ENCODE measurements at places on chromosomes 6 and 20.

GRCh38 chr6:75124983-75125382, 80.9 kb downstream of the COL12A1 start:
- no peak for DNase-seq

GRCh38 chr6:90274451-90275030, 22.1 kb downstream of the BACH2 start:
- no peak for DNase-seq

GRCh38 chr6:55014321-55015088, 159.8 kb upstream of the HCRTR2 start:
- no peak for DNase-seq

DNA sequence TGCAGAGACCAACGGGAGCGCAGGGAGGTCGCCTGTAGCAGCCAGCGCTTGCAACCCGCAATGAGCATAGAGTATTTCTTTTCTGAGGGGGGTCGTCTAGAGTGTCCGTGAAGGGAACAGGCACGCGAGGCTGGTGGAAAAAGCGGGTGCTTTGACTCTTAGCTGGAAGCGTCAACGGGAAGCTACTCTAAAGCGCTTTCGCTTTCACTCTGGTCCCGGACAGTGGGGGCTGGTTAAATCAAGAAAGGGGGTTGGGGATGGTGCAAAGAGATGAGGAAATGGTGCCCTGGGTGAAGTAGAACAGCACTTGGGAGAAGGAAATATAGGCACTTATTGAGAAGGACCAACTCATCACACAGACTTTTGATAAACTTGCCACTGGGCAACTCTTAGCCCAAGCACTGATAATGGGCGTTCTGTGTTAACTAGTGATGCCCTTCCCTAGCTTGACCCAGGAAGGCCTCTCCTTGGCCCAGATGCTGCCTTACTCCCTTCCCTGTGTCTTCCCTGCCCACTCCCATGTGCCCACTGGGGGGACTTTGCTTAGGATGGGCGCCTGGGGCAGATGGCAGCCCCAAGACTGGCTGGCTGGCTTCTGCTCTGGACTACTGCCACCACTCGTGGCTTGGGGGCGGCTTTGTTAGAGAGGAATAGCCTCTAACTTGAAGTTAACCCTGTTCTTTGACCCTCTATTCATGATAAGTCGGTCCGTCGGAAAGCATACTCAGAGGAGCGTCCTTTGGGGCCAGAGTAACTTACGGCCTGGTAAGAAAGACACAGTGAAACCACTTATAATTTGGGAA, 585 bp downstream of the PSMB9 start:
- DNase-seq = no peak

DNA sequence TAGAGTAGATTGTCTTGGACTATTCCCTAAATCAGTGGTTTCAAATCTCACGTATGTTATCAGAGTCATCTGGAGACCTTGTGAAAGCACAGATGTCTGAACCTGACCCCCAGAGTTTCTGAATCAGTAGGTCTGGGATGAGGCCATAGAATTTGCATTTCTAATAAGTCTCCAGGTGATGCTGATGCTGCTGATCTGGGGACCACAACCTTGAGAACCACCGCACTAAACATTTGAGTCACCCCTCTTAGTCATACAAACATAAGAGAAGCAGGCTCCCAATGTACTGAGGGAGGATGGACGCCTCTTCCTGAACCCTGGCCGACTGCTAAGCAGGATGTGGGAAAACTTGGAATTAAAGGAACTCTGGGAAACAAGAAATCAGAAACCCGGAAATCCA, 187.8 kb upstream of the PRDM1 start:
- DNase-seq = no peak

GRCh38 chr6:163243083-163243482, 171.4 kb upstream of the QKI start:
- no peak for DNase-seq

GRCh38 chr20:59781226-59781625, 152.2 kb downstream of the SYCP2 start:
- DNase-seq = no peak

GRCh38 chr6:11204794-11205366, 27.6 kb downstream of the NEDD9 start:
- no peak for DNase-seq

GRCh38 chr6:43689421-43689820, 1.8 kb upstream of the MRPS18A start:
- DNase-seq = no peak

DNA sequence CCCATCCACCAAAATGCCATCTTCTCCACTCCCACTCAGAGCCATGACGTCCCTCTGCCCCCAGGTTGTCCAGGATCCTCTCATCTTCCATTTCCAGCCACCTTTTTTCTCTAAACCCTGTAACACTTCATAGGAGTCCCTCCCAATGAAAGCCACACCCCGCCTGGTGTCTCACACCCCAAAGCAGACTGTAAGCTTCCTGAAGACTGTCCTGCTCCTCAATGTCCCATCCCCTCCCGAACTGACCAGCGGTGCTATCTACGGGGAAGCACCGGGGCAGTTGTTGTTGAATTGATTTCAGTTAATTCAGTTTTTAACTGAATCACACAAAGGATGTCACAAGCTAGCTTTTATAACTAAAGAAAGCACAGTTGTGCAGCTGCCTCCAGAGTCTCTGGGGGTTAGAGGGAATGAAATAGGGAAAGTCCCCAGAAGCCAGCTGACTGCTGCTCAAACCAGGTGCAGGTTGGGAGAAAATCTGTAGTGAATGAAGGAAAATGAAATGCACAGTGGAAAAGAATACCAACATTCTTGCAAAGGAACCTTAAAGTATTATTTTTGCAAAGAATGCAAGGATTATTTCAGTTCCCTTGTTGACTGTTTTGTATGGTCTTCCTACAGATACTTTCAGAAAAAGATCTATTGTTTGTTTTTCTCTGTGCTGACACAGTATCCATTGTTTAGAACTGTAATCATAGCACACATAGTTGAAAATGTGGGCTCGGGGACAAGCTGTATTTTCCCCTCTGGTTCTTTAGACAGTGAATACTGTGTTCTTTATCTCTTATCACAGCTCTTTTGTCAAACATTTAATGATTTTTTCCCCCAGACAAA, 222.6 kb upstream of the QKI start:
- DNase-seq = peak; percentile 12

GRCh38 chr6:113980937-113981554, 10.1 kb upstream of the HDAC2 start:
- DNase-seq = peak; percentile 49

- DNase-seq = no peak
These were observed 18.8 kb upstream of the OLIG3 start for GRCh38 chr6:137512757-137513605.

DNA sequence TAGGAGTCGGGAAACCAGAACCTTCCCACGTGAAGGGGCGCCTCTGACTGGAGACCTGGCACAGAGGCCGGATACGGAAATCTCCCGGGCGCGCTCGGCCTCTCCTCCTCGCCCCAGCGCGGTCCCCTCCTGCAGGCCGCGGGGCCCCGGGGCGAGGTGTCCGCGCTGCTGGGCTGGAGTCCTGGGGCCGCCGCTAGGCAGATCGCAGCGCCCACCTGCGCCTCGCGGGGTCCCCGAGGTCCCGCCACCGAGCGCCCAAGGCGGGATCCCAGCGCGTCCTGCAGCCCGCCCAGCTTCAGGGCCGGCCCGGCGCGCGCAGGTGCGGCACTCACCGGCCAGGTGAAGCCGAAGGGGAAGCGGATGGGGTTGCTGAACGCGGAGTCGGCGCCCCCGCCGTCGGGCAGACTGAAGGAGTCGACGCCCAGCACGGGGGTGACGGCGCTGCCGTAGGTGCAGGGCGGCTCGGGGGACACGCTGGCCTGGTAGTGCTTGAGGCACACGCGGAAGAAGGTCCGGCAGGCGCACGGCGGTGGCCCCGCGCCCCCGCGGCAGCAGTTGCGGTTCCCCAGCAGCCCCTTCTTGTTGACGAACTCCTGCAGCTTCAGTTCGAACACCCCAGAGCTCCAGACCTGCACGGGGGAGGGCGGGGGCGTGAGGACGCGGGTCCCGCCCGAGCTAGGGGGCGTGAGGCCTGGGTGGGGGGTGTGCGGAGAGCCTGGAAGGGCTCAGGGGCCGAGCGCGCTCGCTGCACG, 1.5 kb downstream of the DLL1 start:
- no peak for DNase-seq

DNA sequence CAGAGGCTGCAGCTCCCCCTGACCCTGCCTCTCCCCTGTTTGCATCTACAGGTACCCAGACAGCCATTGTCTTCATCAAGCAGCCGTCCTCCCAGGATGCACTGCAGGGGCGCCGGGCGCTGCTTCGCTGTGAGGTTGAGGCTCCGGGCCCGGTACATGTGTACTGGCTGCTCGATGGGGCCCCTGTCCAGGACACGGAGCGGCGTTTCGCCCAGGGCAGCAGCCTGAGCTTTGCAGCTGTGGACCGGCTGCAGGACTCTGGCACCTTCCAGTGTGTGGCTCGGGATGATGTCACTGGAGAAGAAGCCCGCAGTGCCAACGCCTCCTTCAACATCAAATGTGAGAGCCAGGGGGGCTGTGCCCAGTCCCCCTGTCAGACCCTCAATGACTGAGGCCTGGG, 42.1 kb upstream of the SRF start:
- no peak for DNase-seq
